ENCODE measurements at places on chromosomes 5 and 9. TPM values are rescaled to one million over a fixed set of nuclear protein-coding genes. Genes with fewer than 3 reads are reported as not detected.

CCDC152 gene
- 6.2 TPM for total RNA-seq

C5orf63 gene
- 9.4 TPM for total RNA-seq

C9orf43 gene
- 0.65 TPM for total RNA-seq

CATSPER3 gene
- 0.45 TPM for total RNA-seq

ESM1 gene
- 0.56 TPM for total RNA-seq

LCN6 gene
- not detected for total RNA-seq

MYORG gene
- 1.9 TPM for total RNA-seq

PFN3 gene
- not detected for total RNA-seq

TMEM252 gene
- total RNA-seq = not detected

PHYHD1 gene
- 0.34 TPM for total RNA-seq

OR1J2 gene
- not detected for total RNA-seq

FAM120AOS gene
- 36.4 TPM for total RNA-seq

INSL6 gene
- not detected for total RNA-seq
